ENCODE measurements at places on chromosomes 4 and X.

- DNase-seq = no peak
Observed at GRCh38 chr4:113504422-113504821, 257.1 kb downstream of the CAMK2D start.

DNA sequence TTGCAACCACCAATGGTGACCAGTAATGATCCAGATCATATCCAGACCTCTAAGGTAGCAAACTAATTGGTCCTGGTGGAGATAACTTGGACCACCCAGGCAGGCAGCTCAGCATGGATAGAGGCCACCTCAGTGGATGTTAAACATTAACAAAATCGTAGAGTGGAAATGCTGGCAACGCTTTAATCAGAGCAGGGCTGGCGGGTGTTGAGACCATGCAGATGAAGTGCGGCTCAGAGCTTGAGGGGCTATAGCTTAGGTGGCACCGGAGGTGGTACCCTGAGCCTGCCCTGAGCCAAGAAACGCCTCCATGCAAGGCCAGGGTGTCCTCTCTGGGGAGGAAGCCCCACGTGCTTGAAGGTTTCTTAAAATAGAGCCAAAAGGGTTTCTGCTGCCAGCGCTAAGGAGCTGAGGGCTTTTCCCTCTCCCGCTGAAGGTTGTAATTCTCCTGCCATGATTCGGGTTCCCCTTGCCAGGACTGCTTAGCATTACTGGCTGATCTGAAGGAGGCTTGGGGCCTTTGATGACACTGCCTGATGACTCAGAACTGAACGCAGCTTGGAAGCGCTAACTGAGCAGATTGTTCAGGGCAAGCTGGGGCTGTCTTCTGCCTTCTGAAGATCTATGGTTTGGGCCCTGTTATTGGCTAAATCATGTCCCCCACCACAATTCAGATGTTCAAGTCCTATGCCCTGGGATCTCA, 177.8 kb upstream of the ATP6AP2 start:
- no peak for DNase-seq

- DNase-seq = no peak
Observed at GRCh38 chr4:41446981-41447725, 90.8 kb upstream of the LIMCH1 start.

- DNase-seq = no peak
Observed at GRCh38 chr4:140944572-140944971, 188.4 kb upstream of the TBC1D9 start.

DNA sequence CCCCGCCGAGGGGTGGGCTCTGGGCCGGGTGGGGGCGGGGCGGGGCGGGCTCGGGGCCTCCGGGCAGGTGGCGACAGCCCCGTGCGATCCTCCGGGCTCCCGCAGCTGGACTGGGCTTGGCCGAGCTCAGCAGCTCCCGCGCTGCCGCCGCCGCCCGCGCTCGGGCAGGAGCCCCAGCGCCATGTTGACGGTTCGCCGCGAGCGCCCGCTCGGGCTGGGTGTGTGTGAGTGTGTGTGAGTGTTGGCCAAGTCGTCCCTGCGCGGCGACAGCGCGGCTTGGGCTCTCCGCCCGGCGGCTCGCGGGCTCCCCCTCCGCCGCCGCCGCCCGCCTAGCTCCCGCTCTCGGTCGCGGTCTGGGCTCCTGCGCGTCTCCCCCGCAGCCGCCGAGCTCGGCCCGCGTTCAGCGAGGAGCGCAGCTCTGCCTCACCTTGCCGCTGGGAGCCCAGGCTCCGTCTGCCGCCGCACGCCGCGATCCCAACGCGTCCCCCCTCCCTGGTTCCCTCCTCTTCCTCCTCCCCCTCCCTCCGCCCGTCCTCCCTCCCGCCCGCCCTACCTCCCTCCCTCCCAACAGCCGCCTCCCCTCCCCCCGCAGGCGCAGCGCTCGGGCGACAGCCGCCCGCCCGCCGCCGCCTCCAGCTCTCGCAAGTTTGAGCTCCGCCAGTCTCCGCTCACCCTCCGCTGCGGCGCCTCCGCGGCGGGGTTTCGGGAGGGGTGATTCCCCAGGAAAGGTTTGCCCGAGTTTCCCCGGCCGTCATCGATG, at the start of gene BCOR:
BCOR (minus strand) TSS at position 455 of the 760 bp plus-strand sequence. CDS start 20,029 bp downstream, outside the sequence.
- DNase-seq = peak; percentile 78

Data from anterior cingulate cortex (tissue), 58 donors.